ENCODE measurements at places on chromosomes 16 and 17.
A peak's percentile ranks its signal among the peaks of the same experiment; 100 is the strongest.

DNA sequence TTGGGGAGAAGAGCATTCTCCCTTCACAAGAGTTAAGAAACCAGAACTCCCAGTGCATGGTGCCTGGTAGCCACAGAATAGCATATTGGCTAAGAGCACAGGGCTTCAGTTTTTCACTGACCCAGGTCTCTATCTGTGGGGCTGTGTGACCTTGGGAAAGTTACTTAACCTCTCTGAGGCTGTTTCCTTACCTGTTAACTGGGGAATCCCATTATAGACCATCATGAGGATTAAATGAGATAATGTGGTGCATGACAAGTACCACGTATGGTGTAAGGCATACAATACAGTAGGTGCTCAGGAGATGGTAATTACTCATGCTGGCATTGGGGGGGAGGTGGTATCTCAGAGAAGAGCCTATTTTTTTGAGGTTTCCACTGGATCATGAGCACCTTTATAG, 33.6 kb downstream of the BEAN1 start:
- no peak for DNase-seq

DNA sequence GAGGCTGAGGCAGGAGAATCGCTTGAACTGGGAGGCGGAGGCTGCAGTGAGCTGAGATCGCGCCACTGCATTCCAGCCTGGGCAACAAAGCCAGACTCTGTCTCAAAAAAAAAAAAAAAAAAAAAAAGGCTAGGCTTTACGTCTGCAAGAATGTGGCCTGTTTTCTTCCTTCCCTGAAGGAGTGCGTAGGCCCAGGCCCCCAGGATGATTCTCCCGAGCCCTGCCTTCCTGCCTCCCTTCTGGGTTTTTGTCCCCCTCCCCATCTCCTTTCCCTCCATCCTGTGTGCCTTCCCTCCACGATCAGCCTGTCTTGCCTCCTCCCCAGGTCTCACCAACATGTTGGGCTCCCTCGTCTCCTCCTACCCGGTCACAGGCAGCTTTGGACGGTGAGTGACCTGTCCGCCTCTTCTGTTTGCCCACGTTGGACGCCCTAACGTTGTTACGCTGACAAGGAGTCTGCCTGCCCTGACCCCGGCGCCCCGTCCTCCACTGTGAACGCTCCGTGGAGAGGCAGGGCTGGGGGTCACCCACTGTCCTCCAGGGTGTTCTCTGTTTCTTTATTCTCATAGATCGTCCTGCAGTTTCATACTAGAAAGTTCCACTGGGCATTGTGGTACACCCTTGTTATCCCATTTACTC, 15.7 kb upstream of the RNF213 start:
- no peak for DNase-seq

DNA sequence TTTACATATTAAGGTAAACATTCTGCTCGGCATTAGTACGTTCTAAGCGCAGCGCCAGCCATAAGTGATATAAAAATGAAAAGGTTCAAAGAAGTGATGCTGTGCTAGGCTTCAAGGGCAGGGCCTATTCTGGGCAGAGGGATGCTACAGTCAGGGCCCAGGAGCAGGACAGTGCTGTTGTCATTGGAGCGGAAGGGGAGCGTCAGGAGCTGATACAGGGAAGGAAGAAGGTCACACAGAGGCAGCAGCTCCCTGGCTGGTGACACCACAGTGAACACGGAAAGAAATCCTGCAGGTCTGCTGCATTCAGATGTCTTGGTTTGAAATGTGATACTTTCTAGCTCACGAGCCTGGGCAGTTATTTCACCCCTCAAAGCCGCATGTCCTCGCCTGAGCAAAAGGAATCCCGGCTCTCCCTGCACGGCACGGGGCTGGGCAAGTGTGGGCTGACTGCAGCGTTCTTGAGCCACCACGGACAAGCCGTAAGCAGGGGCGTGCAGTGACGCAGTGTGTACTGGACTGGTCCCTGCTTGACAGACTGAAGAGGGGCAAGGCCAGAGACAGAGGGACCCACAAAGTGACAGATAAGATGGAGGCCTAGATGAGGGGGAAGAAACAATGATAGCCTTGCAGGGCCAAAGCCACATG, 41.1 kb downstream of the ZCCHC14 start:
- DNase-seq = no peak

GRCh38 chr17:50689956-50690886, 17.5 kb downstream of the ANKRD40 start:
- DNase-seq = no peak

- DNase-seq = no peak
Measured at GRCh38 chr16:51163894-51164566, 13.0 kb upstream of the SALL1 start.

DNA sequence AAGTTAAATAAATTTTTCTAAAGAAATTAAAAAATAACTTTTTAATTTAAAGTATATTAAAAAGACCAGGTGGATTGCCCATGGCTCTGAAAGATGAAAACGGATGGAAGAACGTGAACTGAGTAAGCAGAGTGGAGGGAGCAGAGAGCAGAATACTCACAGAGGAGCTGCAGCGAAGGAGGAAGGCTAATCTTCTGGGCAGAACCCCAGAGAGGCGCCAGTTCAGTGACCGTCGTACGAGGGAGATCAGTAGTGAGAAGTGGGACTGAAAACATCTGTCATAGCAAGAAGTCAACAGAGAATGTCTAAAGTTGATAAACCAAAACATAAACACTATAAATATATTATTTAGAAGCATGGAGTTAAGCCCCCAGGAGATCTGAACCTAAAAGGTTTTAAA, 34.9 kb downstream of the UBE2G1 start:
- no peak for DNase-seq

DNA sequence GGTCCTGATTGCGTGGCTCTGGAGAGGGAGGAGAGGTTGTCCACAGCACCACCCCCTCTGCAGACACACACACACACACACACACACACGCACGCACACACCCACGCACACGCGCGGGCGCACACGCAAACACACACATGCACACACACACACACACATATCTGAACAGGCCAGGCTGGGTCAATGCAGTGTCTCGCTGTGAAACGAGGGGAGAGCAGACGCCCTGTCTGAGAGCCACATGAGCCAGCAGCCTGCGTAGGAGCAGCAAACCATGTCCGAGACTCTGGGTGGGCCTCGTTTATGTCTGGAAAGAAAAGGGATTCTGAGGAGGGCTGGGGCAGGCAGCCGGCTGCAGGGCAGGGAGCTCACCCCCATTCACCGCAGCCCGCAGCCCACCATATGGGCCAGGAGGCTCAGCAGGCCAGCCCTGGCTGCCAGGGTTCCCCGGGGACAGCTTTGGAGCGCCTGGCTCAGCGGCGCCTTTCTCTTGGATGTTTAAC, 93.3 kb upstream of the TNRC6C start:
- DNase-seq = no peak

DNA sequence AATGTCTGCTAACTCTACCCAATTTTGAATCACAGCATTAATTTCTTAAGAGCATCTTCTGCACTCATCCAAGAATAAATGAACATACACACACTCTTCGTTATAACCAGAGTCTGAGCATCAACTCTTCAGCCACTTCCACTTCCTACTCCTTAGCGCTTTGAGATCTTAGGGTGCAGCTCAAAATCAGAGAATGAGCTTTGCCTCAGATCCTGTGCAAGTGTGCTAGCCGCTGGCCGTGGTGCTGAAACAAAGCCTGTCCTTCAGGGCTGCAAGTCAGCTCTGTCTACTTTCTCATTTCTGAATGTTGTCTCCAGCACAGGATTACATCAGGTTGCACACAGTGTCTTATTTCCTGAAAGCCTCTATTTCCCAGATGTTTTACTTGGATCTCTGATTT, 165.4 kb downstream of the AIPL1 start:
- peak; percentile 21 for DNase-seq

- DNase-seq = no peak
Measured at GRCh38 chr17:66098040-66098439, 93.9 kb downstream of the CEP112 start.

DNA sequence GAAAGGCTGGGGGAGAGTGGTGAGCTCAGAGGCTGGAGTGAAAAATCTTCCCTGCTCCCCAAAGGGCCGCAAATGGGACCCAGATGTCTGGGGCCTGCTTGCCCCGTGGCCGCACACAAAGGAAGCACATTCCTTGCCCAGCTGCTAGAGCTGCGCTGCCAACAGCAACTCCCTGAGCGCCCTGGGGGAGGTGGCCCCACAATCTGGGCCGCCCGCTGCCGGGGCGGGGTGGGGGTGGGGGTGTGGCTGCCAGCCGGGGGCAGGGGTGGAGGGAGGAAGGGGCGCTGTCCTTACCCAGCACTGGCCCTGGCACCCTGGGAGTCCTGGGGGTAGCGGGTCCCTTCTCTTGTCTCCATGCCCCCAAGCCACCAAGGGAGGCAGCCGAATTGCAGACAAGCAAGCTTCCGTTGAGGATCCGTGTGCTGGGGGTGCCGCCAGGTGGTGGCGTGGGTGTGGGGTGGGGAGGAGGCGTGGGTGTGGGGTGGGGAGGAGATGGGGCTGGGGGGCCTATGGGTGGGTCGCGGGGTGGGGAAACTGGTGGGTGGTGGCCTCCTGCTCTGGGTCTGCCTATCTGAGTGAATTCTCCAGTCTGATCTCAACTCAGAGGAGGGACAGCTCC, 48.4 kb upstream of the PABPN1L start:
- no peak for DNase-seq

DNA sequence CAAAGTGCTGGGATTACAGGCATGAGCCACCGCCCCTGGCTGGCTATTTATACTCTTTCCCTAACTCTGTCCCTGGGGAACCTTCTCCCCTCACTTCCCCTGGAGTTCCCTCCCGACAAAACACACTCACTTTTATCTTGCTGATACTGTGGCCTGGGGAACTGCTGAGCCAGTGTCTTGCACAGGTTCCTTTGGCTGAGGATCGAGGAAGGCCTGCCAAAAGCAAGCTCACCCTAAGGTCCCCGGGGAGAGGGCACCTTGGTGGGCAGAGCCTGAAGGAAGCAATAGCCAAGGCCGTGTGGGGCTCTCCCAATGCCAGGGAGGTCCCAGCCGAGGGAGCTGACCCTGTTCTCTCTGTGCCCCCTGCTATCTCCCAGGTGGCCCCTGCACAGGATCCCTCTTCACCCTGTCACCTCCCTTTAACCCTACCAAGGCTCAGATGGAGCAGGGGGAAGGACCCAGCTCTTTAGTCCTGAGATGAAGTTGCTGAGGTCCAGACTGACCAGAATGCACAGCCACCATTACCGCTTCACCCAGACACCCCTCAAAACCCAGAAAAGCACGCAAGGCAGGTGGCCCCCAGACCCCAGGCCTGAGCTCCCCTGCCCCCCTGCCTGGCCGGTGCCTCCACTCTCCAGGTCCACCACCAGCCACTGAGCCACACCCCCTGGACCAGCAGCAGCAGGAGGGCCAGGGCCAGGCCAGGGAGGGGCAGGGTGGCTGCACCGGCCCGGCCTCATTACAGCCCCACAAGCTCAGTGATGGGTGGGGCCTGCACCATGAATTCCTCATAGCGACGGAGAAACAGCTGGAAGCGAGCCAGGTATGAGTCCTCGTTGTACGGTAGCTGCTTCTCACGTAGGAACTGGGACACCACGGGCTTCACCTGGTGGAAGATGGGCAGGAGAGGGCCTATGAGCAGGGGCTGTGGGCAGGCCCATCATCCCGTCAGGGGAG, 5.1 kb upstream of the FDXR start:
- no peak for DNase-seq

DNA sequence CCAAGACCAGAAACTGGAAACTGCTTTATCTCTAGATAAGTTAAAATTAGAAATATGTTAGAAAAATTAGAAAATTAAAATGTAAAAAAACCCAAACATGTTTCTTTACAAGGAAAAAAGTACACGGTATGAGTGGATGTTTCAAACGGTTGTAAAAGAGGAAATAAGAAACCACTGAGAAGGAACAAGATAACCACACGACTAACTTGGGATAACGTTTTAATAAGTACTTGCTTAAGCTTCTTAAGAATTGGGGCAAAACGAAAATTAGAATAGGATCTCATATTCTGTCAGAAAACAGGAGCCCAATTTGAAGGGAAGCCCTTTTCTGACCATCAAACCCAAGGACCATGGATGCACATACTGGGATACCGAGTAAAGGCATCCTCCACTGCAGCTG, 31.0 kb downstream of the MBTPS1 start:
- DNase-seq = no peak

GRCh38 chr17:2137342-2138098, 82.6 kb downstream of the HIC1 start:
- no peak for DNase-seq

- DNase-seq = peak; percentile 47
Measured at GRCh38 chr17:78257810-78258322, 26.4 kb downstream of the TMEM235 start.

- DNase-seq = no peak
Measured at GRCh38 chr16:4496305-4496704, 20.1 kb downstream of the HMOX2 start.

Measured in stimulated activated CD4-positive, alpha-beta T cell treated with anti-CD3 and anti-CD28 coated beads, Interleukin-4, amount 100 ng/mL, for 1 hour (primary cell).